ENCODE measurements at places on chromosomes 4 and X.

- DNase-seq: no peak
Observed at GRCh38 chr4:42488114-42488513, 90.8 kb downstream of the SHISA3 start.

DNA sequence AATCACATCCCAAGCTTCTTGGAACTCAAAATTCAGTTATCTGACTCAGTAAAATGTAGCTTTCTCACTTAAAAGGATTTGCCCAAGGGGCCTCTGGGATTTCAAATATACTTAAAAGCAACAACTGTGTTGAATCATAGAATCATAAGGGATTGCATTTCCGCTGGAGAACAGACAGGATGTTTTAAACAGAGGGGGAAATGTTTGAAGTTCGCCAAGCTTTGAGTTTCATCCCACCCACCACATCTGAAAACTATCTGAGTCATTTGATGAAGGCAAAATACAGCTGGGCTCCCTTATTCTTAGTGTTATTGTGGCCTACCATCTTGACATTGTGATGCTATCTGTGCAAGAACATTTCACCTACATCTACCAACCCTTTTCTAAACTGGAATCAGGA is 73.5 kb downstream of the PPP1R2C start:
- DNase-seq: no peak

DNA sequence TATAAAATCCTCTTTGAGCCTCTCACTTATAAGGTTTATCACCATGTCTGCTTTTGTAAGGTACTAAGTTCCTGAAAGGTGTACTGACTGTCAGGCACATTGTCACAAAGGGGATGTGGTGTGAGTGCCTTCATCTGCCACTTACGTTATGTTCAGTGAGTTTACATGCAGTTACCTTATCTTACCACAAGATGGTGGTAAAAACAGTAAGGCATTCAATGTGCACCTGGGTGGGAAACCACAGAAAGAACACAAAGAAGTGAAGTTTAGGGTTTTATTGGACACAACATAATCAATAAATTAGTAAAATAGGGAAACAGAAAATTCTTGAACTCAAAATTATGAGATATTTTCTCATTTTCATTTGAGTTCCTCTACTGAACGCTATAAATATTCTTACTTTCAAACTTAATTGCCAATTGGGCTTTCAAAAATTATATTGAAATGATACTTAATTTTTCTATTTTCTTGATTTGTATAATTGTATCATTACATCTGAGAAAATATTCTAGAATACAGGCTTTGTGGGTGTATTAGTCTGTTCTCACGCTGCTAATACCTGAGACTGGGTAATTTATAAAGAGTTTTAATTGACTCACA is 650.8 kb downstream of the PCDH7 start:
- DNase-seq: no peak

DNA sequence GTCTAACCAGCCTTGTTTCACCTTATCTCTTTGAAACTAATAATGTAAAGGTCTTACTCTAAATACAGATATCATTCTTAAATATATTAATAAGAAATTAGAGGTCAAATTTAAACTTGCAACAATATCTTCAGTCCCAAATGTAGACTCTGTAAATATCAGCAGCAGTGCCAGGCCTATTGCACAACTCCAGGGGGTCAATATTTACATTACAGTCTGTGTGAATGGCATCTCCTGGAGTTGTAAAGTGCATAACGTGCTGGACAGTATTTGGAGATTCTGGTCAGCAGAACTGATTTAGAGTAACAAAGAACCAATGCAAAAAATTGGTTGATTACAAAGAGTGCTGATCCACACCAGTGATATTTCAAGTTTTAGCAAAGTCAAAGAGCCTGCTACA is 1225.9 kb downstream of the PCDH19 start:
- no peak for DNase-seq

DNA sequence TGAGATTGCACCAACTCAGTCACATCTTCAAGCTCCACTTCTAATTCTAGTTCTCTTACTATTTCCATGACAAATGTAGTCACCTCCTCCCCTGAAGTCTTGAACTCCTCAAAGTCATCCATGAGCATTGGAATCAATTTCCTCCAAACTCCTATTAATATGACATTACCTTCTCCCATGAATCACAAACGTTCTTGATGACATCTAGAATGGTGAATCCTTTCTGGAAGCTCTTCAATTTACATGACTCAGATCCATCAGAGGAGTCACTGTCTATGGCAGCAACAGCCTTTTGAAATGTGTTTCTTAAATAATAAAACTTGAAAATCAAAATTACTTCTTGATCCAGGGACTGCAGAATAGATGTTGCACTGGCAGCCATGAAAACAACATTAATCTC is 34.5 kb downstream of the GALNTL6 start:
- no peak for DNase-seq

DNA sequence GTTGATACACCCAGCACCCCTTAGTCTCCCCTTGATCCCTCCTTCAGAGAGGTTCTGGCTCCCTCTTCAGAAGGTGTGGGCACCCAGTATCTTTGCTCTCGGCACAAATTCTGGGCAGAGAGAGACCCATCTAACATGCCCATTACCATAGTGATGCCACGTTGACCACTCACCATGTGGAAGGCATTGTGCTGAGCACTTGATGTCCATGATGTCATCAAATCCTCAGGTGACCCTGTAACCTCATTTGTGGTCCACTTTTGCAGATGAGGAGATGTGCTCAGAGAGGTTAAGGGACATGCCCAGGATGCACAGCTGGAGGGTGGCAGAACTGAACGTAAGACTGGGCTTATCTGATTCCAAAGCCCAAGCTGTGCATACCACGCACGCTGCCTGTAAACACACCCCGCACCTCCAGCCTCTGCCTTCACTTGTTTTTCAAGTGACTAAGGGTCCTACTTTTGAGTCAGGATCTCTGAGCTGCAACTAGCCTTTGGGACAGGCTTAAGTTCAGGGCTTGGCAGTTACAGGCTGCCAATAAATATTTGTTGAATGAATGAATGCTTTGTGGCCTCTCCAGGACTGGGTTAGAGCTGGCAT is 55.2 kb downstream of the HTRA3 start:
- no peak for DNase-seq
